Jurkat, Clone E6-1 (cell line): ENCODE measurements at places on chromosomes 12 and 14.

DNA sequence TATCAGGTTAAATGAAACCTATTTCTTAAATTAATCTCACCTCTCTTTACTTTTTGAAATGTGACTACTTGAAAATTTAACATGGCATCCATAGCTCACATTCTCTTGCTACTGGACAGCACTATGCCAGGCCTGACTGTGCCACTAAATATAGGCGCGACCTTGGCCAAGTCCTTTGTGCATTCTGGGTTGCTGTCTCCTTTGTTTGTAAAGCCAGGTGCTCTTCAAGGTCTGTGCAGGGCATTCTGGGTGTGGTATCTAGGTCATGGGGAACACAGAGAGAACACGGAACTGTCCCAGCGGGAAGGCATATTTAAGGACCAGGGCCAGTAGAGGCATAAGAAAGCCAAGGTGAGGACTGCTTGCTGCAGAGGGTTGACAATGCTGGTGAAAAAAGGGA is 121.2 kb downstream of the ZNF664 start:
- DNase-seq: no peak

DNA sequence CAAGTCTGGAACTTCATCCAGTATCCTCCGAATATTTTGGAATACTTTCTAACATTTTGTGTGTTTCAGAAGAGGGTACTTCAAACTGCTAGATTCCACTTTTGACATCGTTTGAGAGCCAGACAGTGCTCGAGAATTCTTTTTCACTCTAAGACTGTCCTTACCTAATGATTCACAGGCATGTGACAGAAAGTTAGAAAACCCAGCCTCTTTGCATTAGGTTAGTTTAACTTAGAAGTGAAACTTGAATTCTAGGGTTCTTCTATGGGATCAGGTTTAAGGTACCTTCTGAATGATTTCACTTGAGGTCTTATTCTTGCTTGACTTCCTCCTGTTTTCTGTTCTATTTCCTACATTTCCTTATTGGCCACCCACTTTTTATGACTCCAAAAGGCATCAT is 431.8 kb downstream of the SLC6A15 start:
- DNase-seq: no peak

GRCh38 chr12:123951467-123951866 is 21.2 kb downstream of the CCDC92 start:
- DNase-seq: no peak

- DNase-seq: no peak
These were observed 9.7 kb upstream of the KRT6B start for GRCh38 chr12:52461693-52462092.

- DNase-seq: no peak
These were observed 40.9 kb upstream of the NOS1 start for GRCh38 chr12:117402363-117402762.

- DNase-seq: peak; percentile 37
These were observed 733 bp upstream of the PPFIBP1 start for GRCh38 chr12:27523305-27523641.

DNA sequence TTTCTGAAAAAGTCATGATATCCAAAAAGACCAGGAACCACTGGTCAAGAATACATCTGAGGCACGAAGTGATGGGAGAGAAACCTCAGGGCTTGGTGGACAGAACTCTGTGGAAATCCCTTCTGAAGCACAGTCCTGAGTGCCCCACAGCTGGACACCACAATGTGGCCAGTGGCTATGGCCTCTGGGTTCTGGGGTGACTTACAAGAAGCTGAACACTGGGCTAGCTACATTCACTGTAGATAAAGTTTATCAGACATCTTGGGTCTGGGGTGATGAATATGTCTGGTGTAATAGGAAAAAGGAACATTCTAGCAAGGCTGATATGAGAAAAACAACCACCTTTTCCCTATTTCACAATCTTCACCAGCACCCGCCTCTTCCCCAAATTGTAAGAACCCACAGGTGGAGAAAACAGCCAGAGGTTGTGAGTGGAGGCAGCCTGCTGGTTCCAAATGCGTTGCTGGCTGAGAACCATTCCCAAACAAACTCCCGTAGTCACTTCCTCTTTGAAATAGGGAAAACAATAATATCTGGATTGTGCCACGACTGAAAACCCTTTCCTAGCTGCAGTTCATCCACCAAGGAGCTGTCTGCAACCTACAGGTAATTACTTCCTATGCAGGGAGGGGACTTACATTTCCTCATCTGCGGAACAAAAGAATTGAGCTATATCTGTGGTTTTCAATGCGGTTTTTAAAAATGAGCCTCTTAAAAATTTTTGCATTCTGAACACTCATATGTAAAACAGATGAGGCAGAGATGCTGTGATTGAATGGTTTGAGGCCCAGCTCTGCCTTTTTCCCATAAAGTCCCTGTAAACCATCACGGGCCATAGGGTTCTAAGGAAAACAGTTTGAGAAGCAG is 193.6 kb downstream of the SLC41A2 start:
- DNase-seq: peak; percentile 63

GRCh38 chr14:94101748-94102147 is 8.8 kb upstream of the IFI27 start:
- DNase-seq: no peak

DNA sequence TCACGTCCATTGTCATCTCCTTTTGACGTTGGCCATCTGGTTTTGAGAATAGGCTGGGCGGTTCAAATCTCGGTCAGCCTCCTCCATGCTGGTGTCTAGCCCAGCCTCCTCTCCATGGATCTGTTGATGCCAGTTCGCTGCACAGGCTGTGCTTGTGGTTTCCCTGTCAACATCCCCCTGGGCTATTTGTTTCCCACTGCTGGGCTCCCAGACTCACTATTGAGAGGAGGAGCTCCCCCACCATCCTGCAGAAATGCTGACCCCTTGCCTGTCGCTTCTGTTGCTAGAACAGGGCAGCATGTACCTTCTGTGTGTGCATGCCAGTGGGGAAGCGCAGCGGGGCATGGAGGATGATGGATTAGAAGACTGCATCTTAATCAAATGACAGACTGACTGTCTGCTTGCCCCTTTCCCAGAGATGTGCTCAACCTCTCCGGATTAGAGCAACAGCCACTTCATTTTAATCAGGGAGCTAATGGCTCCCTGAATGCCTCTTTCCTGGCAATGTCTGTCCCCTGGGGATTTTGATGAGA is 170.5 kb downstream of the TSPAN9 start:
- DNase-seq: no peak

GRCh38 chr12:122927756-122928403 is 32.0 kb upstream of the VPS37B start:
- DNase-seq: no peak

- no peak for DNase-seq
These were observed 9.9 kb upstream of the LYZ start for GRCh38 chr12:69338120-69338859.

- no peak for DNase-seq
These were observed 3.3 kb upstream of the FRS2 start for GRCh38 chr12:69466867-69467266.

GRCh38 chr12:117158096-117158495 is 32.2 kb downstream of the FBXO21 start:
- DNase-seq: no peak

- no peak for DNase-seq
These were observed 2.0 kb downstream of the KRAS start for GRCh38 chr12:25248732-25249131.

DNA sequence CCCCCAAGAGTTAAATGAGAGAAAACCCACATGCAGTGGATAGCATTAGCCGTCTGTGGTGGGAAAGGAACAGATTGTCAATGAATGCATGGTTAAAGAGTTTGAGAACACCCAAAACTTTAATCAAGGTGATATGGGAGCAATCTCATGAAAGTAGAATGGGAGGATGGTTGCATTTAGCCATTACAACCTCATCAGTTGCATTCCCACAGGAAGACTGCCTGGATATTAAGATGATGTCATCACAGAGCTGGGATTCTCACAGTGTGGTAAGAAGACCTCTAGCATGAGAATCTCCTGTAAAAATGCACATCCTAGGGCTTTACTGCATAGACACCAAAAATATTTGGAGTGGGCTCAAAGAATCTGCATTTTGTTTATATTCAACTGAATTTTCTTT is 284.9 kb downstream of the RGS6 start:
- DNase-seq: no peak

DNA sequence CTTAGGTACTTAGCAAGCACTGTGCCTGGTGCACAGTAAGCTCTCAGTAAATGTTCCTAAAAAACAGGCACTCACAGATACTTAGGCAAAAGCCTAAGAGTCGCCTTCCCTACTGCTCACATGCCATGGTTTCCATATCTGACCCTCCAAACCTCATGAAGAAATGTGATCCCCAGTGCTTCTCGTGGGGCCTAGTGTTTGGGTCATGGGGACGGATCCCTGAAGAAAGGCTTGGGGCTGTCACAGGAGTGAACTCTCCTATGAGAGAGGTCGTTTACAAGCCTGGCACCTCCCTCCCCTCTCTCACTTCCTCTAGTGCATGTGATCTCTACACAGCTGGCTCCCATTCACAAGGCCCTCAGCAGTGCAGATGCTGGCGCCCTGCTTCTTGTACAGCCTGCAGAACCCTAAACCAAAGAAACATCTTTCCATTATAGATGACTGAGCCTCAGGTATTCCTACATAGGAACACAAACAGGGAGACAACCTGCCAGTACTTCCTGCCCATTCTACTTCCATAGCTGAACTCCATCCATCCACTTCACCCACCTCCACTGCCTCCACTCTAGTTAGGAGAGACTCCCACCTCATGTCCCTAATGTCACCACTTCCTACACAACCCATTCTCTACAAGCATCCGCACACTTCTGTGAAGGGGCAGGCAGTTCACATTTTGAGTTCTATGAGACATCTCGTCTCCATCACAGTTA is 2.9 kb downstream of the SLC15A4 start:
- peak; percentile 78 for DNase-seq

DNA sequence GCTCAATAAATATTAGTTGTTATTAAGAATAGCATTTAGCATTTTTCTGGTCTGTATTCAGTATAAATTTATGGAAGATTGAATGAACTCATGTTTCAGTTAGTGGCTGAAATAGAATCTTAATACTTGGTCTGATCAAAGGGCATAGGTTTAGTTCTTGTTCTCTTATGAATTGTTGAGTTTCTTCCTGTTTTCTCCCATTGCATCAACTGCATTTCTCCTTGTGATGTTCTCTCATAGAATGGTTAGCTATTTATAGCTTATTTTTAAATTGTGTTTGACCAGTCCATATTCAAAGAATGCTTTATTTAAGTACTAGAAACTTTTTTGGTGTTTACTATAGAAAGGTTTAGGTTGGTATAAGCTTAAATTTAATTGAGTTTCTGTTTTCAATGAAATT is 29.8 kb downstream of the APAF1 start:
- no peak for DNase-seq

DNA sequence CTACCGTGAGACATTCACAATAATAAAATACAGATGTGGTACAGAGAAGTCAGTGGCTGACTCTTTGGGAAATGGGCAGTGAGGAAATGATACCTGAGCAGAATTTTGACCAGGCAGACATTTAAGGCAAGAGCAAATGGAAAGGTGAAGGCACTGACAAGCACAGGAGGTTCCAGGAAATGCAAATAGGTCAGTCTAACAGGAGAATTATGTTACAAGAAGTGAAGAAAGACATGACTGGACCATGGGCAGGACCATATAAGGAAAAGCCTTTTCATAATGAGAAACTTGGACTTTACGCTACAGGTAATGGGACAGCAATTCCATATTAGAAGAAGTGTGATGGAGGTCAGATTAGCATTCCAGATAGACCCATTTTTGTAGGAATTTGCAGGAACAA is 338.9 kb downstream of the PDZRN4 start:
- no peak for DNase-seq

GRCh38 chr12:21305661-21306060 is 29.1 kb downstream of the SLCO1A2 start:
- no peak for DNase-seq

DNA sequence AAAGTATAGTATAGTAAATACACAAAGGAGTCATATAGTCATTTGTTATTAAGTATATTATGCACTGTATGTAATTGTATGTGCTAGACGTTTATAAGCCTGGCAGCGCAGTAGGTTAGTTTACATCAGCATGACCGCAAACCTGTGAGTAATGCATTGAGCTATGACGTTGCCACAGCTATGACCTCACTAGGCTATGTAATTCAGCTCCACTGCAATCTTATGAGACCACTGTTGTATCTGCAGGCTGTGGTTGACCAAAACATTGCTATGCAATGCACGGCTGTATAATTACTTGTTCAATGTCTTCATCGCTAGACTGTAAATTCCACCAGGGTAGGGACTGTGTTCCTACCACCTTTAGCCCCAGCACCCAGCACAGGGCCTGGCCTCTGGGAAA is 53.2 kb upstream of the VASH1 start:
- DNase-seq: no peak

GRCh38 chr14:89351221-89351515 is 65.9 kb downstream of the FOXN3 start:
- DNase-seq: no peak

DNA sequence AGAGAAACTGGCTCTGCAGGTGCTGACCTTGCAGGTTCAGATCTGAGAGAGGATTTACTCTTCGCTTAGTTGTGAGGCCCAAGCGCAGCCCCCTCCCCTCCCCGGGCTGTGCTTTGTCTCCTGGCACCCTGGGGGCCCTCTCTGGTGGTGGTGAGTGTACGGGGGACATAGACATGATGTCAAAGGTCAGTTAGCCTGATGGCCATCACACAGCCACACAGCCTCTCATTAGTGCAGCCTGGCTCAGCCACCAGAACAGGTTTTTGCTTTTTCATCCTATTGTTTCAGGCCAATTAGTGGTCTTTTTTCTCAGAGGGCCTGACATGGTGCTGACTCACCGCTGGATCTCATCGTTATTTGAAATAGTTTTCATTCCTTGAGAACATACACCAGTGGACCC is 437.9 kb downstream of the AACS start:
- no peak for DNase-seq

- no peak for DNase-seq
These were observed 342.6 kb downstream of the MED13L start for GRCh38 chr12:115934877-115935276.
